Activated CD4-positive, alpha-beta T cell treated with anti-CD3 and anti-CD28 coated beads for 24 hours (primary cell): ENCODE measurements at places on chromosomes 13 and 19.

GRCh38 chr13:30021611-30022010, 171.2 kb upstream of the UBL3 start:
- no peak for DNase-seq

DNA sequence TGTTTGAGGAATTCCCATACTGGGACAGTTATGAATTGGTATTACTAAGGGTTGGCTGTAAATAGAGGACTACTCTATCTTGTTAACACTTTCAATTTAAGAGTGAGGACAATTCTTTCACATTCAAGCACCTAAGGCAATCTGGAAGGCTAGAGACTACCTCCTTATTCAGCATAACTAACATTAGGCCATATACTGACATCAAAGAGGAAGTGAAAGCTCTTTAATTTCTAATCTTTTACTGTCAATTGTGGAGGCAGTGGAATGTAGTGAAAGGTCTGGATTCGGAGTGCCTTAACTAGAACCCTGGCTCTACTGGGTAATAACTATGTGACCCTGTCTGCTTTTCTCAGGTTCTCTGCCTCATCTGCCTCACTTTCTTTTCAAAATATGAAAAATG, 134.0 kb downstream of the UFM1 start:
- DNase-seq = no peak

DNA sequence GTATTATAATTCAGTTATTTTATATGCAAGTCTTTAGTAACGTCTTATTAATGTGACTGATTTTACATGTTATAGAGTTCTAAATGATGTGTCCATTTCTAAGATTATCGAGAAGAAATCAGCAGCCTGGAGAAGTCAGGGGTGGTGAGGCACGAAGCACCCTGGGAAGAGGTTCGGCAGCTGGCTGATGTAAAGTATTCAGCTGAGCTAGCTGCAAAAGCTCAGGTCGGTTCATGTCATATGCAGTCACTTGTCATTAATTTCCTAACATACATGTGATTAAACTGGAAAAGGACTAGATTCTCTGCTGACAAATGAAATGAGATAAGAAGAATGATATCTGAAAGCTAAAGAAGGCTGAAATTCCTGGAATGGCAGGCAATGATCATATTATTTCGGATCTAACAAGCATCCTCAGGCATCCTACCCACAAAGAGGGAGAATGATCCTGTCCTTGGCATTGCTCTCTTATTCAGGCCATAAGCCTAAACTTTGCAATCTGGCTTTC, 383.0 kb upstream of the SLITRK1 start:
- no peak for DNase-seq

- no peak for DNase-seq
Measured at GRCh38 chr13:112679932-112680677, 9.7 kb upstream of the ATP11A start.

GRCh38 chr19:55178781-55179599, 1.1 kb downstream of the SYT5 start:
- peak; percentile 69 for DNase-seq
